Muscle of leg (tissue), 16 donors: ENCODE measurements at places on chromosomes 6 and 20. TPM values are rescaled to one million over a fixed set of nuclear protein-coding genes. Genes with fewer than 3 reads are reported as not detected.

RSPO3 gene
- total RNA-seq = 8.8 TPM

RFX6 gene
- total RNA-seq = not detected

MRAP2 gene
- 30.6 TPM for total RNA-seq

MAK gene
- total RNA-seq = 0.04 TPM
